Immature natural killer cell (primary cell): ENCODE measurements at places on chromosomes 4 and X.

GRCh38 chr4:56326363-56326762 lies 60.9 kb downstream of the AASDH start:
- DNase-seq = no peak

GRCh38 chr4:151641983-151642382 lies 118.8 kb downstream of the GATB start:
- DNase-seq = no peak

- DNase-seq = no peak
Observed at GRCh38 chr4:5371415-5372190, 320.3 kb downstream of the STK32B start.

GRCh38 chr4:95510145-95510544 lies 38.6 kb downstream of the UNC5C start:
- DNase-seq = no peak

GRCh38 chrX:100363896-100364295 lies 46.2 kb downstream of the PCDH19 start:
- DNase-seq = no peak

DNA sequence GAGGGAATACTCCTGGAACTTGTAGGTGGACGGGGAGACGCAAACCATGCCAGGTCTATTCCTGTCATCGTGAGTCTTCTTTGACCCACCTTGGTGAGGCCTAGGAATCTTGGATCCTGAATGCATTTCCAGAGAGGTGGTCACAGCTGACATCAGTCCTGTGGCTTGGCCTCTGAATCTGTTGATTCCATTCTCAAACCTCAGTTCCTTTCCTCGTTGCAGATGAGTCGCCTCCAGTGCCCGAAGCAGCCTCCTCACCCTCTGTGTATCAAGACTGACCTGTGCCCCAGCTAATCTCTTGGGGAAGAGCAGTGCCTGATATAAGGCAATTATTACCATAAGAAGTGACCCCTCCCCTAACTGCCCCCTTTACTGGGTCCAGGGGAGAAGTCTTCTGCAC lies 118.1 kb downstream of the SMIM20 start:
- DNase-seq = no peak

DNA sequence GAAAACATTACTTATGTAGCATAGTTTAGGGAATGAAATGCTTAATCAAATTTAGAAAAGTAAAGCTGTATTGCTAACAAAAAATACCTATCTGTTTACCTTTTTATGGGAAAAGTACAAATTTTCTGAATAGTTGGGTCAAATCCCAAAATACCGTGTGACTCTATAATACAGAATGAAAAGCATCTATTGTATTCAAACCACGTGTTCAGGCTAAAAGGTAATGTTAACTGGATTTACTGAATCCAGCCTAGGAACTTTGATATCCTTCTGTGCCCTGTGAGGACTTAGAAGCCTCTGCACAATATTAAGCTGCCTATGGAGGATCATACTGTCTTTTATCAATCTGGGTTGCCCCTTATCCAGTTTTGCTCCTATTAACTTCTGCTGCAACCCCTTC lies 36.3 kb upstream of the AGA start:
- DNase-seq = no peak

DNA sequence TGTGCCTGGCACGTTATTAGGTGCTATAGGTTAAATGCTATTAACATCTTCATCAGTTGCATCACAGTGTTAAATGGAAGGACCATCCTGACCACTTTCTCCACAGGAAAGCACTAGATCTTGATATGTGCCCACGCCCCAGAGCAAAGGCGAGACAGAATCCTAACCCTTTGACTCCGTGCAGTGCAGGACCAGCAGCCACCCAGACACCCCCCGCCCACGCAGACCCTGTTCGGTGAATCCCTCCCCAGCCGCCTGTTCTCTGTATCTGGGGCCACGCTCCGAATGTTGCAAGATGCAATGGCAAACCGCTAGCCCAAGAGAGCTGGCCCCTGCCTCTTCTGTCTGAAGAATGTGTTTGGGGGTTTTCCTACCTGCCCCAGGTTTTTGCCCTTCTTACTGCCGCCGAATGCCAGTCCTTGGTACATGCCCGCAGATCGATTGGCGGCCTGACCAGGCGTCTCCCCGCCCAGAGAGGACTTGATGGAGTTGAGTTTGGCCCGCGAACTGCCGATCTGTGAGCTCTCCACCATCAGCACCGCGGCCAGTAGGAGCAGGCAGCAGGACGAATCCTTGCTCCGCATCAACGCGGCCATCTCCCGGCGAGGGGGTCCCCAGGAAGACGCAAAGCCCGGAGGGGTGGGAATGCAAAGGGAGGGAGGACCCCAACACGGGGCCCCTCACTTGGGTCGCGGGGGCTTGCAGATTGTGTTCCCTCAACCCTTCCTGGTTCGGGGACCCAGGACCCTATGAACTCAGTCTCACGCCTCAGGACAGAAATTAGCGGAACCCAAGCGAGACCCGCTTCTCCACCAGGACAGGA lies 906 bp downstream of the DKK2 start:
- DNase-seq = no peak

GRCh38 chr4:175385797-175386196 lies 426.3 kb downstream of the GPM6A start:
- DNase-seq = no peak

GRCh38 chr4:55442541-55442940 lies 46.8 kb downstream of the TMEM165 start:
- DNase-seq = no peak

GRCh38 chr4:113077575-113077974 lies 28.1 kb downstream of the ANK2 start:
- DNase-seq = no peak

- DNase-seq = peak; percentile 35
Observed at GRCh38 chr4:21134994-21135393, 434.7 kb downstream of the PACRGL start.

- DNase-seq = no peak
Observed at GRCh38 chrX:45622042-45622423, 421.4 kb upstream of the DIPK2B start.

- no peak for DNase-seq
Observed at GRCh38 chr4:6834867-6835266, 52.3 kb downstream of the KIAA0232 start.

- no peak for DNase-seq
Observed at GRCh38 chr4:146311238-146311970, 97.1 kb downstream of the REELD1 start.

- no peak for DNase-seq
Observed at GRCh38 chr4:186957952-186958555, 234.4 kb upstream of the FAT1 start.
